ENCODE measurements at places on chromosomes 16 and 17.
A peak's percentile ranks its signal among the peaks of the same experiment; 100 is the strongest.

DNA sequence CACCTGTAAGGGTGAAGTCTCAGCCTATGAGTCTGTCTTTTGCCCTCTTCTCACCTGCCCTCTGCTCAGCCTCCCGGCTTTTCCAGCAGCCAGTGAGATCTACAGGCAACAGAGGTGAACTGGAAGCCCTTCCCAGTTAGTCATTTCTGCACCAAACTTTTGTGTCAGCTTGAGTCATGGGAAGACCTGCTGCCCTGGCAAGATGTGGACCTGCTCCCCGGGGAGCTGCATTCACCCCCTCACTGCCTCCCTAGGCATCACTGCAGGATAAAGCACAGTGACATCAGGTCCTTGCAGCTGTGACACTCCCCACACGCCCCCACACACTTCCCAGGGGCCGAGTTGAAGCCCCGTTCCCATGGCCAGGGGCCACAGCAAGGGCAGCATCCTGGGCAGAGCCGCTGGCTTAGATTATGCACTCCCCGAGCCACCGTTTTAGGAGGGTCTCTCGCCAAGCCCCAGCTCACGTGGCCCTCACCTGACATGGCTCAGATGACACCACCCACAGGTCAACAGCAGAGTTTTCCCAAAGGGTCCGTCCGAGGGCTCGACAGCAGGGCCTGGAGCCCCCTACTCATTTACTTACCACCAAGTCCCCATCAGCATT, 6.5 kb upstream of the ABR start:
- DNase-seq: peak; percentile 51

DNA sequence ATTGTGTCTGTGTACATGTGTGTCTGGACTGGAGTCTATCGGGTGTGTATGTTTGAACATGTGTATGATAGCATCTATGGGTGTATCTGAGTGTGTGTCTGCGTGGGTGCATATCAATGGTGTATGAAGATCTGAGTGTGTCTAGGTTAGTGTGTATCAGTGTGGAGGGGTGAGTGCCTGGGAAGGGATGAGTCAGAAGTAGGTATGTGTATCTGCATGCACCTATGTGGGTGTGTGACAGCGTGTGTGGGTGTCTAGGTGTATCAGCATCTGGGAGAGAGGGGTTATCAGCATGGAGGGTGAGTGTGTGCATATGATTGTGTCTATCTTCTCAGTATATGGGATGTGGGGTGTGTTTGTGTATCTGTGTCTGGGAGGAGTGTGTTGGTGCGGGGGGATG, 58.2 kb upstream of the LHX1 start:
- DNase-seq: no peak

DNA sequence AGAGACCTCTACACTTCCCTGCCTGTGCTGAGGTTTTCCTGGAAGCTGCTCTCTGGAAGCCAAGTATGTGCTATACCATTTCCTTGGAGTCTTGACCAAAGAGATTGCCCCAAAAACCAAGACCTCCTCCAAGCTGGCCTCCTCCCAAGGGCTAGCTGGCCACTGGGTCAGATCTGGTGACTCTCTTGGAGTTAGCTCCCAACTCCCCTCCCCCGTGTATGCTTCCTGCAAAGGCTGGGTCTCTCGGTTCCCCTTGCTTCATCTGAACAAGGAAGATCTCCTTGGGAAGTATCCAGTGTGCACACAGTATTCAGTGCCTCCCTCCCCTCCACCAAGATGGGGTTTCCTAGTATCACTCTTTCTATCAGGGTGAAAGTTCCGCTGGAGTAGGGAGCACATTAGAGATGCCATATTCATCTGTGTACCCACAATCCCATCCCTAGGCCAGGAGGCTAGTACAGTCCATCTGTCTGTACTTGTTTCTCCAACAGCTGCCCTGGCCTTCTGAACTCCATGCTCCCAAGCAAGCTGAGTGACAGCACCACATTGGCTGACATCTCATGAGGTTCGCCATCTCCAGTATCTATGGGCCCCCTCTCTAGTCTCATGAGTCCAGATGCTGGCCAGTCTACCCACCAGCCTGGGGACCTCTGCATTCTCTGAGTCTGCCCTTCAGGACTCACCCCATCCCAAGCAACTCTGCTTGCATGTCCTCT, 3.2 kb downstream of the GAS7 start:
- no peak for DNase-seq

DNA sequence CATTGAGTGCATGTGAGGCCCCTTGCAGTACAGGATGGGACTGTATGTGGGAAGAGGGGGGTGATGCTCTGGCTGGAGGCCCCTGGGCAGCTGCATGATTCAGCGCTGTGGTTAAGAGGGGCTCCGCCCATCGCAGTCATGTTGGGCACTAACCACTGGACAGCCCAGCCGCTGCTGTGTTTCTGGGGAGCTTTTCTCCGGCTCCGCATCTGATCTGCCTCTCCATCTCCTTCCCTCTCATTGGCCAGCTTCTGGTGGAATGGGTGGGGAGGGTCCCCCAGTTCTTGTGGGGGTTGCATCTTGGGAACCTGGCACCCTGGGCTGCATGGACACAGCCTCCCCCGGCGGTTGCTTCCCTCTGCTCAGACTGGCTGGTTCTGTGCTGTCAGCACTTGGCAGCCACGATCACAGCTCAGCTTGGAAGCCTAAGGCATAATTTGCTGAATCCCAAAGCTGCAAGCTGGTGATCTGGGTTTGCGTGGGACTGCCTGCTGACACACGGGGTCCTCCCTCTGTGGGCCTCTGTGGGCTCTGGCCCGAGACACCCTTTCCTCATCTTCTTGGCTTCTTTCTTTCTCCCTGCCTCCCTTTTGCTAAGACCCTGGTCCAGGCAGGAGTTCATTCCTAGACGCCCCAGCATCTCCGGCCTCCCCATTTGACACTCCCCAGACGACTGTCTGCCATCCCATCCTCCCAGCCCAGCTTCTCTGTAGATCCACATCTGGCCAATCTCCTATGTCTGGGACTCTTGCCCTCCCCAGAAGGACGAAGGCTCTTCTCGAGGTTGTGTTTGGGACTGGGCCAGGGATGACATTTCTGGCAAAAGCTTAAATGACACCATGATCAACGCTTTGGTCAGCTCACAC, 168.3 kb downstream of the SEC14L1 start:
- no peak for DNase-seq

DNA sequence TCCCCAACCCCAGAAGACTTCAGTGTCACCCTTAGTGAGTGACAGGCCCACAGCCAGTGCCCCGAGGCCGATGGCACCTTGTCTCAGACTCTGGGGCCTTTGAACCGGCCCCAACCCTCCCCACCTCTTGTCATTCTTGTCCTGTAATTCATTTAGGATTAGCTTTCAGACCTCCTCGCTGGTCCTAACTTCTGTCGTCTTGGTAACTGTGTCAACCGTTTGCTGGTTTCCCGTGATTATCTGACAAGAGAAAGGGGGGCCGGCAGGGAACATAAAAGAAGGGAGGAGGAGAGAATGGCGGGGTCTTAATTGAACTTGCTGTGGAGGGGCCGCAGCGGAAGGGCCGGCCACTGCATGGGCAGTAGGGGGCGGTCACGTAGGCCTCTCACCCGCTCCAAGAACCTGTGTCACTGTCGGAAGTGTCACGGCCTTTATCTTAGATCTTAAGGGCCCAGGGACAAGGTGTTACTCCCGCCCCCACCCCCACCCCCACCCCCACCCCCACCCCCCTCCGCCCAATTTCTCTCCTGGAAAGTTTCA, 46.5 kb upstream of the GSE1 start:
- no peak for DNase-seq

Data from RWPE1 (cell line).